ENCODE measurements at places on chromosomes 7 and 10. TPM values are rescaled to one million over a fixed set of nuclear protein-coding genes. Genes with fewer than 3 reads are reported as not detected.
A peak's percentile ranks its signal among the peaks of the same experiment; 100 is the strongest.

The PPP1R17 gene
- total RNA-seq = not detected

The CALHM3 gene
- not detected for total RNA-seq

DNA sequence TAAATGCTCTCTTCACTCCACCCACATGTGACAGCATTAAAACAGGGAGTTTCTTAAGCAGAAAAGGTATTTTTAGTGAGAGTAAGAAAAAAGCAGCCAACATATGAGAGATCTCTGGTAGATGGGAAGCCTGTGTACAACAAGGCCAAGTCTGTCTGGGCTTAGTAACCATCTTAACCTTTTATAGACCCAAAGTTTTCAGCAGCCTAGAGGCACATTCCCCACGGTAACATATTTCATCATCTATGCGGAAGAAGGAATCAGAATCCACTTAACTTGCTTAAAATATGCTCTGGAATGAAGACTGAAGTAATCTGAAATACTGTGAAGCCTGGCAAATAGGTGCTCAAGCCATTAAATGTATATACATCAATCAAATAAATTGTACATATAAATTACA lies 127.8 kb downstream of the RAPGEF5 start:
- no peak for DNase-seq

- no peak for DNase-seq
These were observed 91.3 kb upstream of the SMIM30 start for GRCh38 chr7:113209449-113210203.

GRCh38 chr7:81140252-81140651 lies 221.4 kb upstream of the SEMA3C start:
- no peak for DNase-seq

DNA sequence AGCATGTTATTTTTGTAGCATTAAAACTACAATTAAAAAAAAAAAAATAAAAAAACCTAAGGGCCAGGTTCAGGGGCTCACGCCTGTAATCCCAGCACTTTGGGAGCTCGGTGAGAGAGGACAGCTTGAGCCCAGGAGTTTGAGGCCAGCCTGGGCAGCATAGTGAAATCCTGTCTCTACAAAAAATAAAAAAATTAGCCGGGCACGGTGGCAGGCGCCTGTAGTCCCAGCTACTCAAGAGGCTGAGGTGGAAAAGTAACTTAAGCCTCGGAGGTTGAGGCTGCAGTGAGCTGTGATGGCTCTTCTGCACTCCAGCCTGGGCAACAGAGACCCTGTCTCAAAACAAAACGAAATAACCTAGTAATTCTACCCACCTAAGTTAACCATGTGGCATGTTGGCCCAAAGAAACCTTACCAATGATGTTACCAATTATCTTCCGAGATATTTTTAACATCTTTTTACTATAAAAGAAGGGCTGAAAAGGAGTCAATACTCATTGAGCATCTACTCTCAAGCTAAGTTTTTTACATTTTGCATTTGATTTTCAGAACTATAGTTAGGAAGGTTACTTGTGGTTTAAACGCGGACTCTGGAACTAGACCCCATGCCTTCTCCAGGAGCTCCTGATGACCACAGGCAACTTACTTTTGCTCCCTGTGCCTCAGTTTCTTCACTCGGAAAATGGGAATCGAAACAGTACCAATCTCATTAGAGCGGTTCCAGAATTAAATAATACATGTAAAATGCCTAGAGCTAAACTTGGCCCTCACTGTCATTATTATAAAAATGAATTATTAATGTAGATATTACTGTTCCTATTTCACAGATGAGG lies 1.4 kb downstream of the ITGB1 start:
- DNase-seq = no peak

DNA sequence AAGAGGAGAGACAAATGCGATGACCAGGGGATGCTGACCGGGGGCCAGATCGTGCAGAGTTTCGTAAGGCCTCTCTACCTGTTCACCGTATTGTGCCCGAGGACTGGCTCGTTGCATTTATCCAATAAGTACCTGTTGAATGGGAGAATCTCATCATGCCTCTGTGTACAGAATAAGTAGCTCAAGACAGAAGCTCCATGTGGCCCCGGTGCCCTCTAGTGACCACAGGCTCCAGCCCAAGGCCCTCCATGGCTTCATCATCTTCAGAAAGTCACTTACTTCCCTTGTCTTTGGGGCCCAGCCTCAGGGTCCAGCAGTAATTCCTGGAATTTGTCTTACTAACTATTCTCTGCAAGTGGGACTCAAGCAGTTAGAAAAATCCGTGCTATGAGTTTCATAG lies 151.0 kb downstream of the CHN2 start:
- no peak for DNase-seq

- DNase-seq = no peak
These were observed 179.5 kb downstream of the ADAM12 start for GRCh38 chr10:126208726-126209302.

- peak; percentile 67 for DNase-seq
These were observed at the start of gene HOXA4 for GRCh38 chr7:27130540-27131389. Gene HOXA4, minus strand, starts transcription at chr7:27130757. Its CDS starts 24 bp downstream, at chr7:27130733.

DNA sequence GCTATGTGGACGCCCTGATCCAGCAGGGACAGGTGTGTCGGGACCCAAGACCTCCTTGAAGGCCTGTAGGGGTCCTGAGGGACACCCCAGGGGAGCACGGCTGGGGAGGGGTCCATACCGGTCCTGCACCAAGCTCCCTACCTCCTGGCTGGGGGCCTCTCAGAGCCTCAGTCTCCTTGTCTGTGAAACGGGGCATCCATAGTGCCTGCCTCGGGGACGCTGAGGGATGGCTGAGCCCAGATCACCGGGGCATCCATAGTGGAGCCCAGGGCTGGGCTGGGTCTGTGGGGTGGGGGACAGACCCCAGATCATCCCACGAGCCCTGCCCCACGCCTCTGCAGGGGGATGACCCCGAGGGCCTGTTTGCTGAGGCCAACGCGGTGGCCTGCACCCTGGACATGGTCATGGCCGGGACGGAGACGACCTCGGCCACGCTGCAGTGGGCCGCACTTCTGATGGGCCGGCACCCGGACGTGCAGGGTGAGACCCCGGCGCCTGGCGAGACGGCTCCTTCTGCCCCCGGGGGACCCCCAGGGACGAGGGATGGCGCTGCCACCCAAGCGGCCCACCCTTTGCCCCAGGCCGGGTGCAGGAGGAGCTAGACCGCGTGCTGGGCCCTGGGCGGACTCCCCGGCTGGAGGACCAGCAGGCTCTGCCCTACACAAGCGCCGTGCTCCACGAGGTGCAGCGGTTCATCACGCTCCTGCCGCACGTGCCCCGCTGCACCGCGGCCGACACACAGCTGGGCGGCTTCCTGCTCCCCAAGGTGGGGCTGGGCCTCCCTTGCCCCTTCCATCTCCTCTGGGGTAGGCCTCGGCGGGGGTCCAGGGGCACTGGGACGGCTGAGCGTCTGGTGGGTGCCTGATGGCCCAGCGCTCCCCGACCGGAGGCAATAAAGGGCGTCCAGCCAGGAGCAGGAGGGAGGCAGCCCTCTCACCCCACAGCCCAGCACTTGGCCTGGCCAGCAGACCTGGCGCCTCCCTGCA lies 4.1 kb downstream of the CYP2W1 start:
- no peak for DNase-seq

GRCh38 chr10:29254123-29255046 lies 34.5 kb upstream of the LYZL1 start:
- no peak for DNase-seq

- DNase-seq = no peak
These were observed 25.5 kb downstream of the AKR1B1 start for GRCh38 chr7:134433430-134433829.
